ENCODE measurements at places on chromosomes 16 and 17.

DNA sequence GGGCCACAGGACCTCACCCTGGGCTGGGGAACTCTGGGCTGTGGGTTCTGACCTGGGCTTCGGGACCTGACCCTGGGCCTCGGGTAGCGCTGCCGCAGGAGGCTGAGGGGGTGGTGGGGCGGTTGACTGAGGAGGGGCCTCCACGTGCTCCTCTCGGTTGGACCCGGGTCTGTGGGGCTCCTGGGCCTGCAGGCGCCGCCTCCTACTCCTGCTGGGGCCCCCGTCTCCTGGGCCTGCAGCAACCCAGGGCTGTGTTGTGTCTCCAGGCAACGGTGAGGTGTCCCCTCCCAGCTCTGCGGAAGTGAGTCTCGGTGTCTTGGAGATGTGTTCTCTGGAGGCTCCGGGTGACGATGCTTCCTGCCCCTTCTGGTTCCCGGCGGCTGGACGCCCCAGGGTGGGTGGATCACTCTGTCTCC lies 41.5 kb upstream of the GNG13 start:
- peak; percentile 47 for DNase-seq

- no peak for DNase-seq
Observed at GRCh38 chr17:40072040-40072734, 9.4 kb downstream of the THRA start.

DNA sequence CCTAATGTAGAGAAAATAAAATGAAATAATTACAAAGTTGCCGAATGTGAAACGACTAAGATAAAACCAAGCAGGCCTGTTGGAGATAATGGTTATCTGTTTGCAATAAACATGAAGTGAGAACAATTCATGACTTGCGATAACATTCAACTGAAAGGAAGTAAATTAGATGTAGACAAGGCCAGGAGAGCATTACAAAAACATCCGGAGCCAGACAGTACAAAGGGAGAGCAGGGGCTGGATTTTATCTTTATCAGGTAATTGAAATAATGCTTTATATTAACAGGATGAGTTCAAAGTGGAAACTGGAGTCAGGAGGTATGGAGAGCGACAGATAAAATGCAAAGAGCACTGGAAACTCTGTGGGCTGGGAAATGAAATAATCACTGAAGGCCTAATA lies 265.6 kb upstream of the GOT2 start:
- DNase-seq: no peak

DNA sequence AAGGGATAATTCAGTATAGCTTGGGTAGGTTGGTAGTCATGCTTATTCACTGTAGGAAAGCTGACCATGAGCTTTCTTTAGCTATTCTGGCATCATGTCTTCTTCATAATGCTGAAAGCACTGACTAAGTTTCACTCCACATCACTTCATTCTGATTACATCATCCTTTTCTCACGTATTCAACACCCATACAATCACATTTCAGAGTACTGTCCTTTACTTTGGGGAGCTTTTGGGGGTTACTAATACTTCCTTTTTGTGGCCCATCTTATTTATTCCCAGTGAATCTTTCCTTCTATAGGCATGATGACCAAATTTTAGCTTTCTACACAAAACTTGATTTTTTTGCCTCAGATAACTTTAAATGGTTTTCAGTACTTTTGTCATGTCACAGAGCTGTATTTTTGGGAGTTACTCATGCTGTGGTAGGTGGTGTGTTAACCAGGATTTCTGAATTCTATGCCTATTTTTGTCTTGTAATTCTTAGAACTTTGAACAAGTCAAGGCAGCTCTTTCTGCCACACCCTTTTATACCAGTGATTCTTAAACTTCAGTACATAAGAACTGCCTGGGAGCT lies 23.5 kb downstream of the TADA2A start:
- DNase-seq: no peak

- no peak for DNase-seq
Observed at GRCh38 chr17:57299176-57299575, 42.9 kb downstream of the MSI2 start.
